ENCODE measurements at places on chromosomes 11 and 22.

GRCh38 chr22:35708453-35708852 lies 9.2 kb upstream of the APOL5 start:
- DNase-seq: no peak

GRCh38 chr11:116044520-116044919 lies 540.3 kb upstream of the CADM1 start:
- DNase-seq: no peak

DNA sequence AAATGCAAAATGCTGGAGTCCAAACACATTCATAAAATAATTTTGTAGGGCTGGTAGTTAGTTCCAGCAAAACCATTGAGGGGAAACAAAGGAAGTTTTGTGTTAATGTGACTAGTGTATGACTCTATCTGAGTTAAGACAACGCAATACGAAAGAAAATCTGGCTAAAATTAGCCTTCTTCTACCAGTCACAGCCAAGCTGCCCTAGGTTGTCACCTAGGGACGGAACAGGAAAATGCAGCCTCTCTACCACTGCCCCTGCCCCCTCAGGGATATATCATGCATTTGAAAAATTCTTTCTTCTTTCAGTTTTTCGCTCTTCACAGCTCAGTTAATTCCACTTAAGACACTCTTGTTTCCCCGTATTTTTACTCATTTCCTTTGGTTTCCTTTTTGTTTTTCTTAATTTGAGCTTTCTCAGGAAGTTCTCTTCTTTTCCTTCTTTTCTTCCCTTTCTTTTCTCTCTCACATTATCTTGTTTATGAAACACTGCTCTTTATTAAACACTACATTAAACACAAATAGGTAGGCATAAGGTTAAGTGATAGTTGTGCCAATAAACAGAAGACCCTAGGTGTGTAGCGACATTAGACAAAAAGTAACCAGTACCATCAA lies 30.6 kb downstream of the KIRREL3 start:
- peak; percentile 58 for DNase-seq

GRCh38 chr11:111957663-111958444 lies 20.7 kb downstream of the DIXDC1 start:
- no peak for DNase-seq

GRCh38 chr11:88106666-88107065 lies 68.6 kb downstream of the RAB38 start:
- no peak for DNase-seq

- DNase-seq: no peak
Observed at GRCh38 chr22:46136486-46137217, 13.7 kb upstream of the PPARA start.

- DNase-seq: no peak
Observed at GRCh38 chr22:27730641-27731433, 70.7 kb downstream of the MN1 start.

DNA sequence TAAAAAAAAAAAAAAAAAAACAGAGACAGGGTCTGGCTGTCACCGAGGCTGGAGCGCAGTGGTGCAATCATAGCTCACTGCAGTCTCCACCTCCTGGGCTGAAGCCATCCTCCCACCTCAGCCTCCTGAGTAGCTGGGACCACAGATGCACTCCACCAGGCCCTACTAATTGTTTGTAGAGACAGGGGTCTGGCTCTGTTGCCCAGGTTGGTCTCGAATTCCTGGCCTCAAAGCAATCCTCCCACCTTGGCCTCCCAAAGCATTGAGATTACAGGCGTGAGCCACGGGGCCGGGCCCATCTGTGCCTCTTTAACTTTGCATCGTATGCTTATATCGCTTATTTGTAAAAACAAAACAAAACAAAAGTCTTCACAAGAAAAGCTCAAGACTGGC lies 3.1 kb downstream of the CPT1A start:
- DNase-seq: no peak

GRCh38 chr22:37207981-37208380 lies 4.3 kb downstream of the SSTR3 start:
- DNase-seq: no peak

DNA sequence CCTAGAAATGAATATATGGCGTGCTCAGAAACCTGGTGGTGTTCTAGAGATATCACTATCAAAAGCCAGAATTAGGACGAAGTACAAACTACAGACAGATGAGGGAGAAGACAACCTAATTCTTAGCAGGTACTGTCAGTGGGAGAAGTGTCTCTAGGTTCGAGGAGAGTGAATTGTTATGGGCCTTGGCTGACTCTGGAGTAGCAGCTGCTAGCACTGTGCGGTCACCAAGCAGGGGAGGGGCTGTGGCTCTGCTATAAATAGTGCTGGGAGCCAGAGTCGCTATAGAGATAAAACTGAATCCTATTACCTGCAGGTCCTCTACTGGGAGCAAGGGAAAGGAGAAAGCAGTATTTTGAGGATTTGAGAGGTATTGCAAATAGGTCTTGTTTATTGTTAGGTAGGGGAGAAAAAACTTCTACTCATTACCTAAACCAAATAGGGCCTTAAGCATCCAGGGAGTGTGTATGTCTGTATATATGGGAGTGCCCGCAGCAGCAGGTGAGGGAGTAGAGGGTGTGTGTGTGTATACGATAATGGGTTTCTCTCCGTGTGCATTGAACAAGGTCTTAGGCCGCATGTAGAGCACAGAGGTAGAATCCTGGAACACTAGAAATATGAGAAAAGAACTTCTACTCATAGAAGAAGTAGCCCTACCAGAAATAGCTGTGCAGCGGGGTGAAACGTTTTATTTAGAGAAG lies 2.2 kb downstream of the MADD start:
- DNase-seq: peak; percentile 54

- no peak for DNase-seq
Observed at GRCh38 chr11:129894278-129895125, 876 bp downstream of the NFRKB start.

- DNase-seq: no peak
Observed at GRCh38 chr11:128530118-128531074, 57.0 kb downstream of the ETS1 start.

DNA sequence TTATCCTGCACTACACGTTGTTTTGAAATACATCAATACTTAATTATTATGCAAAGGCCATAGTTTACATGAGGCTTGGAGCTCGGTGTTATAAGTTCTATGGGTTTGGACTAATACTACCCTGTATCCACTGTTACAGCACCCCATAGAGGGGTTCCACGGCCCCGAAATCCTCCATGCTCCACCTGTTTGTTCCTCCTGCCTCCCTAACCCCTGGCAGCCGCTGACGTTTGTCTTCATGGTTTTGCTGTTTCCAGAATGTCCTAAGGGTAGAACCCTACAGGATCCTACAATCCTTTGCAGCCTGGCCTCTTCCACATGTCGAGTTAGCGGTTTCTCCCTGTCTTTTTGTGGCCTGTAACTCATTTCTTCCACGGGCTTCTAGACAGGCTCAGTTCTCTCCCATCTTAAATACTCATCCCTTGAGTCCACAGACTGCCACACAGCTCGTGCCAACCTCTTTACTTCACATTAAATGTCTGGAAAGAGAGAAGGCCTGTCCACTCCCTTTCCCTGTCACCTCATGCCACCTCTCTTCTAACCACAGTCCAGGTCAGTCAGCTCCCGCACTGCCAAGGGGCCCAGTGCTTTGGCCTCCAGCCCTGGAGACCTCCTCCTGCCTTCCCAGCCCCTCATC lies 42.4 kb upstream of the TH start:
- no peak for DNase-seq

- DNase-seq: no peak
Observed at GRCh38 chr22:38623351-38623750, 32.8 kb downstream of the FAM227A start.

GRCh38 chr11:69099180-69099579 lies 50.4 kb downstream of the TPCN2 start:
- no peak for DNase-seq

DNA sequence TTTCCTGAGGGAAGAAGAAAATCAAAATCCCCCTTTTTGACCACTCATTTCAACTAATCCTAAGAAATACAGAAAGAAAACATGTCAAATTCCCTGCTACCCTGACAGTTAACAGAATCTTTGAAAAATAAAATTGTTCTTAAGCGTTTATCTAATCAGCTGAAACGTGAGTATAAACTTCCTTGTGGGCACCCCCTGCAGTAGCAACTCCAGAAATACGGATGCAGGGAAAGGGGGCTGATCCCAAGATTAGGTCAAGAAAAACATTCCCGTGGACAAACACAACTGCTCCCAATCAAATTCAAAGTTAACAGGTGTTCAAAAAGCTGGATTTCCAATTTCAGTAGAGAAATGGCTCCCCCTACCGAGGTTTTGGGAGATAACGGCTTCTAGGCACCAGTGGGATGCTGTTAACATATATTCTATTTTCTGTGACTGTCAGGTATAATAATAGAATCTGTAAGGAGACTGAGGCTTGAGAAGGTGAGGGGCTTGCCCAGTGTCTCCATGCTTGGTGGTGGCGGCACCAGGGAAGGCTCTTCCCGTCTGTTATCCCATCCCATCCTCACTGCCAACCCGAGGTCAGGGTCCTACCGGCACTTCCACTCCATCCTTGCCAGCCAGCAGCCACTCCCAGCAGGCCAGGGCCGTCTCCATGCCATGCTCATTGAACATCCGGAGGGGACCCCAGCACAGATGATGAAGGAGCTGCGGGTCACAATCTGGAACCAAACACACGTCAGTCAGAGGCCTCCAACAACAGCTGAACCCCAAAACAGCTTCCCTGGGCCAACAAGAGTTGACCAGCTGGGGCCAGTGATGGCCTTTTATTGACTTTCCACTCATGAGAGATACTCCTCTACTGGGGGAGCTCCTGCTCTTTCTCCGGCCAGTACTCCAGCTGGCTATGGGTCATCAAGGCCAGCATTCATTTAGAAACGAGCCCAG lies 32.0 kb upstream of the SERPIND1 start:
- no peak for DNase-seq

- no peak for DNase-seq
Observed at GRCh38 chr11:111379602-111380136, 594 bp upstream of the POU2AF1 start.

GRCh38 chr11:20658135-20658534 lies 11.3 kb upstream of the NELL1 start:
- peak; percentile 66 for DNase-seq

GRCh38 chr22:27046086-27046485 lies 388.7 kb downstream of the MIAT start:
- no peak for DNase-seq

DNA sequence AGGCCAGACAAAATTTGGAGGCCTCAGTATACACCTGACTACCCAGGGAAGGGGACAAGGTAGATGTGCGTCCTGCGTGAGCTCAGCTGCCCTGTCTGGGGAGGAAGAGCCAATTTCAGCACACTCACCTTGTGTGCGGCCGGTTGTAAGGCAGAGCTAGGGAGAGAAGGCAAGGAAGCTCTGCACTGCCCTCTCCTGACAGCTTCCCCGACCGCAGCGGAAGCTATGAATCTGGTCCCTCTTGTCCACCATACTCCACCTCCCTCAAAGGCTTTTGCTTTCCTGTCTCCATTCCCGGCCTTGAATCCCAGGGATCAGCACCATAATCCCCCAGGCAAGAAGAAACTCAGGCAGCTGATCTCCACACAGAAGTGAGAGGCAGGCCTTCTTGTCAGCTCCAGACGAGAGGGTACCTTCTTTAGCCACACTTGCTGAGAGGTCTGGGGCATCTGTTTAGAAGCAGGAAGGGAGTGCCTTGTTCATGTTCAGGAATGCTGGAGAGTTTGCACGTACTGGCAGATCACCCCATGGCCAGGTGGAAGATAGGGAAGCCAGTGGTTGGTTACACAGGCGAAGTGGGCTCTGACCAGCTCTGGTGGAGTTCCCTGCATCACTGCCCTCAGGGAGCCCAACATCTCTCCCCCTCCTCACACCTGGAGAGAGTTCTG lies 62.5 kb downstream of the FEZ1 start:
- DNase-seq: peak; percentile 8

- no peak for DNase-seq
Observed at GRCh38 chr22:32353840-32354239, 3.8 kb upstream of the RFPL3 start.

GRCh38 chr11:120657306-120658070 lies 145.9 kb downstream of the GRIK4 start:
- DNase-seq: no peak

DNA sequence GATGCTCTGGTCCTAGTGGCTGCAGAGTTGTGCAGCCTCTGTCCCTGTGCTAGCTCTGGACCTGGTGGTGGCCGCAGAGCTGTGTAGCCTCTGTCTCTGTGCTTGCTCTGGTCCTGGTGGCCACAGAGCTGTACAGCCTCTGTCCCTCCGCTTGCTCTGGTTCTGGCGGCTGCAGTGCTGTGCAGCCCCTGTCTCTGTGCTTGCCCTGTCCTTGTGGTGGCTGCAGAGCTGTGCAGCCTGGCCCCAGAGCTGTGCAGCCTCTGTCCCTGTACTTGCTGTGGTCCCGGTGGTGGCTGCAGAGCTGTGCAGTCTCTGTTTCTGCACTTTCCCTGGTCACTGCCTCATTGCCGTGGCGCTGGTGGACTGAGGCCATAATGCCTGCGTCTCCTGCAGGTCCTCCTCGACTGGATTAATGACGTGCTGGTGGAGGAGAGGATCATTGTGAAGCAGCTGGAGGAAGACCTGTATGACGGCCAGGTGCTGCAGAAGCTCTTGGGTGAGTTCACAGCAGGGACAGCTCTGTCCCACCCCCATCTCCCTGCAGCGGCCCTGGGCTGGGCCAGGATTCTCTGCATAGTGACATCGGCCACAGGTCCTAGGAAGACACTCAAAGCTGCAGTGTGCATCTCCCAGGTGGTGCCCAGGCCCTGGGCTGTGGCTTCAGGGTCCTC lies 61.9 kb upstream of the PARVG start:
- DNase-seq: no peak

DNA sequence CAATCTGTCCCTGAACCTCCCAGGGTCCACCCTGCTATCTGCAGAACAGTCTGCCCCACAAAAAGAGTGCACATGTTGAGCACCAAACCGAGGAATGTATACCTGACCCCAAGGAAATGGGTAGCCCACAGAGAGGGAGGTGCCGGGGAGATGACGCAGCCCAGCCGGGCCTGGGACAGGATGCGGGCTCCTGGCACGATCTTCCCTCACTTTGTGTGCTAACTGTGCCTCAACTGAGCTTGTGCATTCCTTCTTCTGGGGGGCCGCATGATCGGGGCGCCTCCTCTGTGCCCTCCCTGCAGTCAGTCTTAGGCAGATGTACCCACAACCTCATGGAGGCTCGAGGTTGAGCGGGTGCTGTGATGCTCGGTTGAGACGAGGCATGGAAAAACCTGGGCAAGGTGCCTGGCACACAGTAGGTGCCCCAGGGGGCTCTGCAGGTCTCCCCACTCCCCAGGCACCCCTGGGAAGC lies 2.4 kb downstream of the GAS2L1 start:
- DNase-seq: no peak

DNA sequence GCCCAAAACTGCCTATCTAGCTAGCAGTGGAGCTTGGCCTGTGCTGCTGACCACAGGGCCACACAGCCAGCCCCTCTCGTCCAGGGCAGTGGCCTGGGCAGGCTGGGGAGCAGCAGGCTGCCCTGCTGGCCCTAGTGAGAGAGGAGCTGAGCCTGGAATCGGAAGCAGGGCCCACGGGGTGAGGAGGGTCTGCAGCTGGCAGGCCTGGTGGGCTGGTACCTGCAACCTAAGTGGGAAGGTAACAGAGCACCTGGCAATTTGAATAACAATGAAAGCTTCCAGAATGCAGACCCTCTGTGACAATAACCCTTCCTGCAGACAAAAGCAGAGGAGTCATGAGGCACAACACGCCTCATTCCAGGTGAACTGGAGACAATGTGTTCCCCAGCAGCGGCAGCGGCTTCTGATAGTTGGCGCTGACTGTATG lies 31.8 kb upstream of the RFPL3 start:
- DNase-seq: no peak

- DNase-seq: peak; percentile 53
Observed at GRCh38 chr22:32202539-32203180, 2.2 kb downstream of the RFPL2 start.

Data from DMS153 (cell line).